ENCODE measurements at places on chromosomes 12 and 14. TPM values are rescaled to one million over a fixed set of nuclear protein-coding genes. Genes with fewer than 3 reads are reported as not detected.
A peak's percentile ranks its signal among the peaks of the same experiment; 100 is the strongest.

JPH4 gene
- 1.1 TPM for total RNA-seq

DNA sequence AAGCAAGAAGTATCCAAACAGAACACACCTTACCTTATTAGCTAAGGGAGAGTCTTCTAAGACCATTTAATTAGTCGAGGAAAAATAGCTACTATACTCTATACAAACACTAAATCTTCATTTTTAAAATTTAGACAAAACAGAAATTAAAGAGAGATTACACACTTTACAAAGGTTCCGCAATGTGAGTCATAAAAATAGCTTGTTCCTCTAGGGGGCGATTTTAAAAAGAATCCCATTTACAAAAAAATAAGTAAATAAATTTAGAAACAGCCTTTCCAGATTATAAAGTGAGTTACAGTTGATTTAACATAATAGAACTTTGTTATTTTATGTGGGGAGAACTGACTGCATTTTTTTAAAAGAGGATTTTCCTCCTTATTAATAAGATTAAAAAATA lies 201.6 kb downstream of the PAX9 start:
- no peak for DNase-seq

RFX4 gene
- 0.13 TPM for total RNA-seq

OR4E2 gene
- total RNA-seq, result not detected

GRCh38 chr14:78135450-78135891 lies 34.7 kb upstream of the NRXN3 start:
- no peak for DNase-seq

GPRC5D gene
- total RNA-seq, result not detected

- no peak for DNase-seq
Measured at GRCh38 chr12:18970603-18971002, 158.9 kb upstream of the PLEKHA5 start.

DNA sequence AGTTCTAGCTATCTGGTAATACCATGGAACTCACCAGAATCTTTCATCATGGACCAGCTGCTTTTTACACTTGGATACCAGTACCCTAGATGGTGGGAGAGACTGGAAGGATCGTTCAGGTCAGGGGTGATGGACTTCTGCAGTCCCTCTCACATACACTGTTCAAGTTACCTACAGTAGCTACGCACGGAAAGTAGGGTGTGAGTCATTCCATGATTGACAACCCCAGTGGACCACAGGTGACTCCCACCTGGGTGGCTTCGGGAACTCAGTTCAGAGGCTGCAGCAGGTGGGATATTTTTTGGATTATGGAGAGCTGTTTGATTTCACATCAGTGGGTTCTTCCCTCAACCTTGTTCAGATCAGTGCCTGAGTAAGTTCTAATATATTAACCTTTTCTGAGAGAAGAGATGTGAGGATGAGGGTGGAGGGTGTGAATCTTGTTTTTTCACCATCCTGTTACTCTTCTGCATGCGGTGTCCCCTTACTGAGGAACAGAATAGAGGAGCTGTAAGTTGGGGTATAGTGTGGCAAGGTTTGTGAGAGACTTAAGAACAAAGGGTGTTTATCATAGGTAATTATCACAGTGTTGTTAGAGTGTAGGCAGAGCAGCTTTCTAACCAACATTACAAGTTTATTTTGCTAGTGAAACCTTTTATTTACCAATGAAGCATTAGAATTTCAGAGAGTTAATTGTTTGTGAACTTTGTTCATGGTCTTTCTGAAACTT lies 39.6 kb downstream of the PRKCH start:
- DNase-seq, result no peak

GRCh38 chr12:96513681-96514080 lies 24.3 kb downstream of the CFAP54 start:
- DNase-seq, result no peak

DNA sequence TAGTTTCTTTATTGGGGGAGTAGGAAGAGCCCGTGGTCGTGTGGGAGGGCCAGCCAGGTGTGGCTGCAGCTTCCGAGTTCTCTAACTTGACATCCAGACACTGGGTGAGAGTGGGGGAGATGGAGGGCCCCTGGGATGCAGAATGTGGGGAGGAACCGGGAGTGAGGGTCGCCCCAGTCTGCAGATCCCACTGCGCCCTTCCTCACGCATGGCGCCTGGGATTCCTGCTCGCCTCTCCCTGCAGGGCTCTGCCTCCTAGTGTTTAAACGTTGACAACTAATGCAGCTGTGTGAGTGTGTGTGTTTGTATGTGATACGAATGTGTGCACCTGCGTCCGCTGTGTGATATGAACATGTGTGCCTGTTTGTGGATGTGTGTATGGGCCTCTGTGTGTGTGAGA lies 34.6 kb downstream of the FZD10 start:
- DNase-seq, result peak; percentile 69
